ENCODE measurements at places on chromosomes 5 and 9. TPM values are rescaled to one million over a fixed set of nuclear protein-coding genes. Genes with fewer than 3 reads are reported as not detected.
A peak's percentile ranks its signal among the peaks of the same experiment; 100 is the strongest.

GRCh38 chr9:19493174-19493811 lies 84.5 kb downstream of the ACER2 start:
- peak; percentile 79 for DNase-seq

DNA sequence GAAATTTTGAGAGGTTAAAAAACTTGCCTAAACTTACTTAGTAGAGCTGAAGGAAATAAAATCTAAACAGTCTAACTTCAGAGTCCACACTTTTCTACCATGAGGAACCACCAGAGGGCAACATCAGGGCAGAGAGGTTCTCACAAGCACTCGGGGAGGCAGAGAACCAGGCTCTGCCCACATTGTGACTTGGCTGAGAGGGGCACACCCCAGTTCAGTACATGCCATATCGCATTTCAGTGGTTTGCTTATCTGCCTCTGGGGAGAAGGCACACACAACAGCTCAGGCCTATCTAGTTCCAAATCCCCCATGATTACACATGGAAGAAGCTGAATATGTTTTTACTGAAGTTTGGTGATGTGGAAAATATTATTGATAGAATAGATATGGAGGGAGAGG lies 49.2 kb downstream of the EQTN start:
- DNase-seq, result peak; percentile 41

DNA sequence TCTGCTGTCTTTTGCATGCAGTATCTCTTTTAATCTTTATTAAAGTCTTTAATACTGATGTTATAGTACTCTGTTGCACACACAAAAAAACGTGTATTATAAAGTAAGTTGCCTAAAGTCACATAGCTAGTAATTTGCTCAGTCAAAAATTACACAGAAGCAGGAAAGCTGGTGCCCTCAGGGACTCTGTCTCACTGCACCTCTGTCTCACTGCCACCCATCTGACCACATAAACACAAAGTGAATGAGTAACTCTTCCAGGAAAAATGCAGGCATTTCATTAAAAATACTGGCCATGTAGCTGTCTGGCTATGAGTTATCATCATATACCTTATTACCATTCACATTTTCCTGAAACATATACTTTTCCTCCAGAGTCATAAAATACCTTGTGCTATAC lies 591.7 kb downstream of the CSNK1G3 start:
- DNase-seq, result no peak

DNA sequence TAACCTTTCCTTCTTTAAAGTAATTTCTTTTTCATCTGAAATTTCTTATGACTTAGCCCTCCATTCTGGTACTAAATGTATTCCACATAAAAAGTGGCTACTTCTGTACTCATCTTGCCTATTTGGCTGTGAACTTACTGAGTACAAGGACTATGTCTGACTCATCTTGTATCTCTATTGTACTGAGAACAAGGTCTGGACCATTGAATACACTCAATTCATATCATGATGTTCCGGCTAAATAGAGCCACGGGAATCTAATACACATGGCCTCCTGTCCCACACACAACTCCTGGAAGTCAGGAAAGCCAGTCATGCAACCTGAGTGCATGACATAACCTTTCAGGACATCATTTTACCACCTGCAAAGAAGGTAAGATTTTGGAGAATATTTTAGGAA lies 203.9 kb downstream of the PLK2 start:
- no peak for DNase-seq

DNA sequence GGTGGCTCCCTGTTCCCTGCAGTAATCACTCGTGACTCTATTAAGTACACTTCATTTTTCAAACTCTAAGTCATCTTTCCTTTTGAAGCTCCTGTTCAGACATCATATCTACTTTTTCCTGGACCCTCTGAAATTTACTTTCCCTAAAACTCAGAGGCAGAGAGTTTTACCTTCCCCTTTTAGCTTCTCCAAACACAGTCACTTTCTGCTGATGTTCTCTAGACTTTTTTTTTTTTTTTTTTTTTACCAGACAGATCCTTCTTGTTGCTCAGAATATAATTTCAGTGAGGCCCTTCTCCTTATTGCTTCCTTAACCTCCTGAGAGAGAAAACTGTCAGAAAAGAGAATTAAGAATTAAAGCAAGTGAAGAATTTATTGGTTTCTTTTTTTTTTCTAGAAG lies 86.6 kb upstream of the LRRTM2 start:
- no peak for DNase-seq

- no peak for DNase-seq
Measured at GRCh38 chr9:115212832-115213231, 94.9 kb upstream of the TNC start.

DNA sequence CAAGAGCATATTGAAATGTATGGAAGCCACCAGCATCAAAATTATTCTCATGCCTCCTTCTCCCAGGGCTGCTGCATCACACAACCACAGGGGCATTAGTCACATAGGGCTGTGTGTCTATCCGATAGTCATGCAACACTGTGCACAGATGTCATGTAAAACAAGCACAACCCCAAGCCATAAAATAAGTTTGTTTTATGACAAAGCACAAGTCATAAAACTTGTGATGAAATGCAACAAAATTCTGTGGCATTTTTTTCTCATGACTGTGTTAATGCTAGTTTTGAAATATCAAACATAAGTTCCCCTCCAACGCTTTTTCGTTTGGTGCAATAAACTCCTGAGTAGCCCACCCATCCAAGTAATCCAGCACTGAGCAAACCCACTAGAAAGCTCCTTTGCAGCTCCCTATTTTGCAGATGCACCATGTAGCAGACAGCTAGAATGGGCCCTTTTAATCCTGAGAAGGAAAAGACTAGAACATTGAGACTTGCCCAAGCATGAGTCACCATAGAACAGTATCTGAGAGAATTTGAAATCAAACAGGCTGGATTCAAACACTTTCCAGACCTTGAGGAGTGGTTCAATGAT lies 93.3 kb upstream of the ZNF366 start:
- DNase-seq, result no peak

GRCh38 chr5:62974623-62975022 lies 396.0 kb downstream of the LRRC70 start:
- DNase-seq, result no peak

DNA sequence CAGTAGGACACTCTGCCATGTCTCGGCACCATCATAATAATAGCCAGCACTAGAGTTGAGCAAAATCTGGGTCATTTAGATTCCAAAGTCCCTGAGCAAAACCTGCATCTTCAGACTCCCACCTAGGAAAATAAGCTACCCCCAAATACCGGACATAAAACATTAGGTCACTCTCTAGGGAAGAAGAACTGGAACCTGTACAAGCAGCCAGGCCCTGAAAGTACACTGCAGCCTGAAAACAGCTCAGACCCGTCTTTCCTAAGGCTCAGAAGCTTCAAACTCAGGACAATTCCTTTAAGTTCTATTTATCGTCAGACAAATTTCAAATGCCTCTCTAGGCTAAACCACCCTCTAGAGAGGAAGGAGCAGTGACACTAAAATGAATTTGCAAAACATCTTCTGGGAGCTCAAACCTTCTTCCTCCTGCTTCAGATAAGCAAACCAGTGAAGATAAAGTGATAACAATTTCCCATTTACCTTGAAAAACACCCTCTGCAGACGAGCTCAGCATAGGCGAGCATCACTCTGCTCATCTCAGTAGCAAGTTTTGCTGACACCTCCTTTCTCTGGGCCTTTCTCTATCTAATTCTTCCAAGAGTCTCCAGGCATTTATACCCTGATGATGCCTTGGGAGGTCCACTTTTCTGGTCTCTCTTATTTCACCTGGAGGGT lies 34.0 kb downstream of the ADAM19 start:
- DNase-seq, result no peak

DNA sequence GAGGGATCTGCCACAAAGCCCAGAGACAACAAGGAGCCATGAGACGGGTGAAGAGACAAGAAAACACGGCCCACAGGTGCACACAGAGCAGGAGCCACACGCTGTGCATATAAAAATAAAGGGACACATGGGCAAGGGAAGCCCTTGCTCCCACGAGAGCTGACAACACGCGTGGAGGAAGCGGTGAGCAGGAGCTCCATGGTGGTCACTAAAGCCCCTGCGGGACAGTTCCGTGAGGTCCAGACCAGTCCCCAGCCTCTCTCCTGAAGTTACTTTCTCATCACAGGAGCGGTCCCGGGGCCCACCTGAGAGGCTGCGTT lies 90.7 kb downstream of the CAMSAP1 start:
- DNase-seq, result no peak

DNA sequence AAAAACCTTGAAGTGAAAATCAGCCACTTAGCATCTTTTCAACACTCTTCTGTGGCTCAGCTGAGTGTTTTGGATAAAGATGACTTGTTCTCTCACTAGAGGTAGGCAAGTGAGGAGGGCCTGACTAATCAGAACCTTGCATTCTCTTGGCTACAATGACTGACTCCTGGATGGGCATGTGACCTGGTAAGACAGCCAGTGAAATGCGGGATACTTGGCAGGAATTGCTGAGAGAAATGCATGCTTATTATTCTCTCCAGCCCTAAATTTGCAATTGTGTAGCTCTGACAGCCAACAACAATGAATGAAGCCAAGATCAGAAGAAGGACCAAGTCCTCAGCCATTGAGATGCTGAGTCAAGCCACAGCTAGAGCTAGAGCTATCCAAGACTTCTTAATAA lies 490.5 kb upstream of the ZNF608 start:
- no peak for DNase-seq

RGS7BP gene
- total RNA-seq, result 1.6 TPM

SLC27A6 gene
- total RNA-seq, result 0.39 TPM

GDNF gene
- not detected for total RNA-seq

LEAP2 gene
- total RNA-seq, result 1.2 TPM

RANBP3L gene
- 7.1 TPM for total RNA-seq

FOXD4L3 gene
- total RNA-seq, result not detected

IL4 gene
- not detected for total RNA-seq

SURF6 gene
- total RNA-seq, result 10.9 TPM

SLIT3 gene
- total RNA-seq, result 77.1 TPM

UBTD2 gene
- 24.0 TPM for total RNA-seq
